ENCODE measurements at places on chromosomes 6 and 20.

- no peak for DNase-seq
Measured at GRCh38 chr6:38637756-38638155, 2.0 kb downstream of the BTBD9 start.

DNA sequence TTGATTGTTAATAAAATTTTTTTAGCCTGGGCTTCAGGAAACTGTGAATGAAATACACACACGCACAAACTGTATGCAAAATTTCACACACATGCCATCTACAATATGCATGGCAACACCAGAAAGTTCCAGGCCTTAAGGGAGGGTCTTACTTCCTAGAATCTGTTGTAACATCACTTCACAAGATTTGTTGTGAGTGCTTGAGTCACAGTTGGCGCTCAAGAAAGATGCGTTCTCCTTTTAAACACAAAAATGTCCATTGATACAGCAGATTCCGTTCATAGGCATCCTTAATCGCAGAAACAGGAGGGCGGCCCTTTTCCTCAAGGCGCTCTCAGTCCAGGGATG is 485 bp upstream of the RTF2 start:
- DNase-seq: no peak

DNA sequence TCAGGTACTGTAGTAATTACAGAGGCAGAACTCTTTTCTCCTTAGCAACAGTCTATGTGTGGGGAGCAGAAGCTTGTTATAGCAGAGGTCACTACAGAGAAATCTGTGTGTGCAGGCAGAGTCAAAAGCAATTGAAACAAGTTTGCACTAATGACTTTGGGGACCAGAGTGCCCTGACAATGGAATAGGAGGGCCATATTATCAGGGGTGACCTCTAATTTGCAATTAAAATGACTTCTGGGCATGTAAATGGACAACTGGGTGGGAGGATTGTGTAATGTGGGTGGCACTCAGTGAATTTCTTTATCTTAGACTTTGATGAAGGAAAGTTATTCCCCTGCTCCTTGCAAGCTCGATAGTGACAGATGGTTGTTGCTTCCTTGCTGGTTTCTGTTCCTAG is 127.2 kb downstream of the PLCB4 start:
- no peak for DNase-seq

- DNase-seq: no peak
Measured at GRCh38 chr6:126312013-126312665, 27.8 kb upstream of the CENPW start.

- DNase-seq: no peak
Measured at GRCh38 chr6:56650191-56650590, 7.5 kb upstream of the DST start.

GRCh38 chr6:112839525-112839961 is 492.4 kb downstream of the RFPL4B start:
- DNase-seq: no peak

DNA sequence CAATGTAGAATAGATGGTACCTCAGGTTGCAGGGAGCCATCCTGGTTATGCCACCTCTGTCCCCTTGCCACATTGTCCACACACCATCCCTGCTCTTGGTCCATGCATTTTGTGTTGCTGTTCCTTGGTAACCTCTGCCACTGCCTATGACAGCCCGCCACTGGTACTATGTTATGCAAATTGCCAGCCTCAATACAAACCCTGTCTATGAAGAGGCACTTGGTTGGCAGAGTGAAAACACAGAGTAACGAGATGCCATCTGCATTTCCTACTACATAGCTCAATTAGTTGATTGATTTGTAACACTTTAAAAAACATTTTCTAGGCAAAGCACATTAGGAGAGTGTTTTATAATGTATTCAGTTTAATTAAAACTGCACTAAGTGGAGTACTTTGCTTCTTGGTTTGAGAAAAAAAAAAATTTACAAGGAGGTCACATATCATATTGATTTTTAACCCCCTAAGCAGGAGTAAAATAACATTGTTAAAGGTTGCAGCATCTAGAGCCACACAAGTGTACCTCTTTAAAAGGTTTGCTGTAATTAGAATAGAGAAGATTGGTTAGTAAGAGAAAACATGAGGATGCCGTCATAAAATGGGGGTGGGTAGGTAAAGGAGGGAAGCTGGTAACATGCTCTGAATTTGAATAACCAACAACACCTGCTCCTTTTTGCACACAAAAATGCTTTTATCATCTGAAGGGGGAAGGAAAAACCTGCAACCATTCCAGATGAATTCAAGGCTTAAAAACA is 817.1 kb downstream of the KIF16B start:
- no peak for DNase-seq

- DNase-seq: peak; percentile 55
Measured at GRCh38 chr6:14857501-14857900, 388.4 kb upstream of the JARID2 start.

- no peak for DNase-seq
Measured at GRCh38 chr6:90442366-90442765, 144.5 kb downstream of the MAP3K7 start.

DNA sequence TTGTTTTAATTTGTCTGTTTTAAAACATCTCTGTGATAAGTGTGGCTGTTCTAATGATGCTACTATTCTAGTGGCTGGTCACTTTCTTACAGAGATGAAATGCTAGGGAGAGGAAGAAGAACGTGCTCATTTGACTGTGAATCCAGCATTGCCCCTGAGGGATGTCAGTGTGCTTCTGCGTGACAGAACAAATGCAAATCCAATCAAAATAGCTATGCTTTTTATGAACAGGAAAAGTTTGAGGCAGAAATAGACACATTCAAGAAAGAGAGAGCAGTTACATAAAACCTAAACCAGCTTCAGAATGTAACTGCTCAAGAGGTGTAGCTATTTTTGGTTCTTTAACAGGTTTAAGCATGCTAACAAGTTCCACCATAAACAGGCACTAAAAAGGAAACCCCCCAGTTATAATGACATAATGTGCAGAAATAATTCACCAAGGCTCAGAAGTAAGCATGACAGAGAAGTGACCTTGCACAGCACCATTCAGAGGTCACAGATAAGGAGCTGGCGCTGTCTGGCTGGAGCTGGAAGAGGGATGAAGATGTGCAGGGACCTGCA is 385.3 kb downstream of the EPM2A start:
- DNase-seq: no peak

DNA sequence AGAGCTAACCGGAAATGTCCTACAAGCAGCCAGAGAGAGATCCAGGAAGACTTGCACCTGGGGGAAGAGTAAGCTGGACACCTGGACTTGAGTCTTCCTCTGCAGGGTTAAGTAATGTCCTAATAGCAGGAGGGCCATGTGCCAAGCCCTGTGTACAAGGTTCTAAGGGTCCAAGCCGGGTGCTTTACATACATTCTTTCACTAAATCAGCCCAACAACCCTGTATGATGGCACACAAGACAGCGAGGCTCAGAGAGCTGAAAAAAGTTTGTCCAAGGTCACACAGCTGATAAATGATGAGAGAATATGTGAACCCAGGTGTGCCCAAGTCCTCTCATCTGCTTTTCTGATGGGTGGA is 215.1 kb upstream of the CDYL start:
- DNase-seq: no peak

DNA sequence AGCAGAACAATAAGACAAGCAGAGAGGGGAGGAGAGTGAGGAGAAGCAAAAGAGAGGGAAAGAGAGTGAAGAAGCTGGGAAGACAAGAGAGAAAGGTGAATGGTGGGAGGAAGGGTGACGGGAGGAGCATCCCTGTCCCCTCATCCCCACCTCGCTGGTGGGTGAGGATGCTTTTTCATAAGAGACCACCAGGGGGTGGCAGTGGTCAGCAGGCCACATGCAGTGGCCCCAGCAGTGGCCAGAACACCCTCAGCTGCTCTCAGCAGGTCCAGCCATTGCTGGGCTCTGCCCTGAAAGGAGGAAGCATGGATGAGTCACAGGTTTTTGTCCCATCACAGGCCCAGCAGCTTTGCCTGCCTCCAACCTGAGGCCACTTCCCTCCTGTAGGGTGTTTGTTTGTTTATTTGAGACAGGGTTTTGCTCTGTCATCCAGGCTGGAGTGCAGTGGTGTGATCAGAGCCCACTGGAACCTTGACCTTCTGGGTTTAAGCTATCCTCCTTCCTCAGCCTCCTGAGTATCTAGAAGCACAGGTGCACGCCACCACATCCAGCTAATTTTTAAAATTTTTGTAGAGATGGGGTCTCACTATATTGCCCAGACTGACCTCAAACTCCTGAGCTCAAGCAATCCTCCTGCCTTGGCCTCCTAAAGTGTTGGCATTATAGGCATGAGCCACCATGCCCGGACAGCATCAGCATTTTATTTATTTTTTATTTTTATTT is 24.0 kb downstream of the FGD2 start:
- DNase-seq: no peak

DNA sequence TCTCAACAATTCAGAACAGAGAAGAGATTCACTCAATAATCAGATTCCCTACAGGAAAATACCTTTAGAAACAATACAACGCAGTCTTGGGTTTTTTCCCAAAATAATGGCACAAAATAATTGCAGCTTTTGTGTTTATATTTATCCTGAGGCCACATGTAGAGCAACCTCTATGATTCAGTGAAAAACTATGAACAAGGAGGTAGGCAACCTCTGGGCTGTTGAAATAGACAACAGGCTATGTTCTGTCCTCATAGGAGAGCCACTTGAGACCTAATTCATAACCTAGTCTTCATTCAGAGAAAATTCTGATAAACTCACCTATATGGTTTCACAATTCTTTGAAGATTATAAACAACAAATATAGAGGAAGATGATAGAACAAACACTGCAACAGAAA is 118.3 kb downstream of the KHDC1L start:
- DNase-seq: no peak

DNA sequence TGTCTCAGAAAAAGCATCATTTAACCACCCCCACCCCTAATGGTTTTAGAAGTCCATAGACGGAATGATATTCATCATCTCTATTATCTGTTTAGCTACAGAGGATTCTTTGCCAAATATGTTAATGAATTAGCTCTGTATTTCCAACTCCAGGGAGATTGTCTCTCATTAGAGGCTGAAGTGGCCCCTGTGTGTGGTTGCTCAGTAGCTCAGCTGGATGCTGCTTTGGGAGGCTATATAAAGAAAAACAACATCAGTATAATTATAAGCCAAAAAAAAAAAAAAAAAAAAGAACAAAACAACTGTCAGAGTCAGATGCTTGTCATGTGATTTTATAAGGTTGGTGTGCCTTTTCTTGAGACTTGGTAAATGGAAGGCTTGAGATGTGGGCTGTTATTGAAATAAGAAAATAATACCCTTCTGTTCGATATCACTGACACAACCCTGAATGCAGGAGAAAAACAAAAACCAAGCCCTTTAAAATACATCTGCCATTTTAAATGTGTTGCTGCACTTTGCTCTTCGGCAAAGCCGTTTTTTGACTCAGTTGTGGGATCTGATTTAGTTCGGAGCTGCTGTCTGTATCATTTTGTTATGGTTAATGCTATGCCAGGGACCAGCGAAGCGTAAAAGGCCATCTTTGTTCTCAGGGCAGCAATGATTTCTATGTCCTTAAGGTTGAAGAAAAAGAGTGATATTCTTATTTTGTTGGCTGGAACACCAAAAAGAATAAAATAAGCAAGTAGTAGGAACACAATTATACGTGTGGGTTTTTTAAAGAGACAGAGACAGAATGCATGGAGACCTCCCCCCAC is 422.6 kb downstream of the QKI start:
- DNase-seq: no peak

DNA sequence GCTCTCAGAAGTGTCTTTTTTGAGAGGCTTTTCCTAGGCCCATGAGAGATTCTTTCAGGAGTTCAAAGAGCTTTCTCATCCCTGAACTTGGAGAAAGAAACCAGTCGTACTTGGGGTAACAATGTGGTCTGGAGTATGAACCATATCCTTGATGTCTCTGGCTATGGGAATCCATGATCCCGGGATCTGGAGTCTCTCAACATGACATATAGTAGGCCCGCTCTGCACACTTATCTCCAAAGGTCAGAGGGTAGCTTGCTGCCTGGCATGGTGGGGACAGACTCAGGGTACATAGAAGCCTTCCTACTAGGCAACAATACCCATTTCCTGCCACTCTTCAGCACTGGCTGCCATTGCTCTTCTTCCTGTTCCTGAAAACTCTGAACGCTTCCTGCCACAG is 42.2 kb upstream of the NFATC2 start:
- DNase-seq: no peak

DNA sequence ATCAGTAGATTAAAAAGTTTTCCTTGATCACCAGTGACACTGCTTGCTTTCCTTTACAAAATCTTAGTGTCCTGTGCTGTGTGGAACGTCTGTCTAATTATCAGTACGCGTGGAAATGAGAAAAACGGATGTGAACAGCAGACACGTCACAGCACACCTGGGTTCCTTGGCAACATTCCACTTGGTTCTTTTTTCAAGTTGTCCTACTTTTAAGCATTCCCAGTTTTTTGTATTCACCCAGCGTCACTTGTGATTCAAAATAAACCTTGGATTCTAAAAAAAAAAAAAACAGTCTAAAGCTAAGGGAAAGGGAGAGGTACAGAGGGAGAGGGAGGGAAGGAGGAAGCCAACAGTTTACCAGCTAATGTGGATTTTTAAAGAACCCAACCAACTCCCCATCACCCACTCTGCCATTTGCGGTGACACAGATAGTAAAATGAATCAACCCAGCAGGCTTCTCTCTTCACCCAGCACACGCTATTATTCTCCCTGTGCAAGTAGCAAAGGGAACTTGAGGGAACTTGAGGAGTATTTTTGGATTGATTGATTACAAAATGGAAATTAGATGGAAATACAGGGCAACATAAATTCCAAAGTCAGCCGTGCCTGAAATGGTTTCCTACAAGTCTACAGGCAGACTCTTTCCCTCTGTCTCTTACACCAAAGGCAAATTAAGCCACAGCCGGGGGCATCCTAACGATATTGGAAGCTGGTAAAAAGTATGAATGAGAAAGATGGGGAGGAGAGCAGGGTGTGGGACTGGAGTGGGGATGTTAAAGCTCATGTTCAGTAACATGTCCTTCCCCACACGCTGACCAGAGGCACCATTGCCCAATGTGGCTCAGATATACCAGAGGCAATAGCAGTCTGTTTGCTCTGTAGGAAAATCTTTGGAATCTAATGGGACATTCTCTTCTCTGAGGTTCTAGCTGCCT is 129.8 kb downstream of the SASH1 start:
- DNase-seq: no peak

- no peak for DNase-seq
Measured at GRCh38 chr6:107690643-107691061, 133.5 kb downstream of the SCML4 start.

- DNase-seq: no peak
Measured at GRCh38 chr6:34592208-34592952, 36.3 kb upstream of the SPDEF start.

DNA sequence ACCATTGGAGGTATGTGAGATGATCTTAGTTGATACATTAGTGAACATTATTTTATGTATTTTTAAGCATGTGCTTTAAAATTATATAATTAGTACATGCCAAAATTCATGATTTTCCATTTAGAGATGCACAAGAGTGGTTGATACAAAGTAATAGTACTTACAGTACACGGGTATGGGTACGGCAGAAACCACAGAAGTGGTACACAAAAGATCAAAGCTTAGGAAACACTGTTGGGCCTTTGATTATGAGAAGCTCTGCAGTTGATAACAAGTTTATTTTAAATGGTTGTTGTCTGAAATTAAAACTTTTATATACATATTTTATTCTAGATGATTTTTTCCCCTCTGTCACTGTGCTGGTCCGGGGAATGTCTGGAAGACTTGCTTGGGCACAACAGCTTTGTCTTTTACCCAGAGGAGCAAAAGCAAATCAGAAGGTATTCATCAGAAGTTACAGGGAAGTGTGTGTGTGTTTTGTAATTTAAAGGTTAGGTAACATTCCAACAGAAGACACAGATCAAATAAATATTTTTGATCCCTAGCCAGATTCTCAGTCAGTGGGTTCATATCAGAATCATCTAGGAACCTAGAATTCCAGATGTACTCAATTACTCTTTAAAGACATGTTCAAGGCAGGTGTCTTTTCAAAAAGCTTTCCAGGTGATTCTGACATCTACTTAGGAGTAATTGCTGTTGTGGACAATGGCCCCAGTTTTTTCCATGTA is 32.5 kb upstream of the ADIG start:
- DNase-seq: no peak

Measured in stimulated activated CD4-positive, alpha-beta T cell treated with anti-CD3 and anti-CD28 coated beads, TNF-alpha, amount 100 ng/mL, for 48 hours (primary cell).